Coronary artery (tissue), 2 donors: ENCODE measurements at places on chromosomes 7 and 10.

DNA sequence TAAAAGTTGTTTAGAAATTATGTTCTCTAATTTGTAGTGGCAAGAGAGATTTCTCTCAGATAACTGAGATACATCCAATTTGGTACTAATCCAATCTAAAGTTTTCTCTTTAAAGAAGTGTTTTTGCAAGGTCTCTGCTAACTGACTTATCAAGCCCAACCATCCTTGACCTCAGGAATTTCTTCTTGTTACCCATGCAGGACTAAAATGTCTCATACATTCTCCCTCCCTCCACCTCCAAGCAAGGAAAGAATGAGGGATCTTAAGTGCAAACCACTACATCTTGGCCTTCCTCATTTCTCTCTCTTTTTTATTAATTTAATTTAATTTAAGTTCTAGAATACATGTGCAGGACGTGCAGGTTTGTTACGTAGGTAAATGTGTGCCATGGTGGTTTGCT, 12.8 kb downstream of the NRAP start:
- DNase-seq = no peak

GRCh38 chr7:134317434-134317833, 704 bp upstream of the SLC35B4 start:
- no peak for DNase-seq

GRCh38 chr7:117127585-117128168, 174.4 kb downstream of the ST7 start:
- no peak for DNase-seq

GRCh38 chr10:125936331-125936730, 40.0 kb downstream of the FANK1 start:
- DNase-seq = no peak

GRCh38 chr7:116150588-116150987, 59.8 kb upstream of the TES start:
- DNase-seq = no peak

- DNase-seq = no peak
These were observed 176.9 kb upstream of the ZWINT start for GRCh38 chr10:56537984-56538383.

- no peak for DNase-seq
These were observed 129.1 kb downstream of the LRRC4 start for GRCh38 chr7:127901895-127902703.

GRCh38 chr10:2986391-2986801, 81.0 kb upstream of the PFKP start:
- DNase-seq = no peak

GRCh38 chr10:127550861-127551260, 1.8 kb downstream of the NPS start:
- no peak for DNase-seq

GRCh38 chr7:2243458-2243857, 1.4 kb downstream of the NUDT1 start:
- DNase-seq = no peak

GRCh38 chr7:67916571-67917436, 920.2 kb downstream of the TYW1 start:
- DNase-seq = no peak

DNA sequence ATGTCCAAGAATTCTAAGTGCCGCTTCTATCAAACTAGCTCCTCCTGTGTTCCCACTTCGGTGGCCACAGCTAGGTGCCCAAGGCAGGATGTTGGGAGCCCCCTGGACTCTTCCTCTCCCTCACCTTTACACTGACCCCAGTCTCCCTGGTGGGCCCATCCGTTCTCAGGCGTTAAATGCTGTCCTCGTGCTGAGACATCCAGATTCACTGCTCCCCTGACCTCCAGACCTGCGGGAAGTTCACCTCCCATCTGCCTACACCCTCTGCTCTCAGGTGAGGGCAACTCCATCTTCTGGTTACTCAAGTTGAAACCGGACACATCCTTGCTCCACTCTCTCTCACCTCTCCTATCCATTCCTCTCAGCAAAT, 114.3 kb downstream of the ARHGAP22 start:
- DNase-seq = no peak
